ENCODE measurements at places on chromosomes 2 and 18. TPM values are rescaled to one million over a fixed set of nuclear protein-coding genes. Genes with fewer than 3 reads are reported as not detected.

GRCh38 chr18:51383116-51383515, 185.6 kb upstream of the MEX3C start:
- no peak for DNase-seq

GRCh38 chr2:160334028-160334741, 134.1 kb upstream of the ITGB6 start:
- DNase-seq: no peak

GRCh38 chr2:180306346-180306745, 299.2 kb upstream of the CWC22 start:
- no peak for DNase-seq

DNA sequence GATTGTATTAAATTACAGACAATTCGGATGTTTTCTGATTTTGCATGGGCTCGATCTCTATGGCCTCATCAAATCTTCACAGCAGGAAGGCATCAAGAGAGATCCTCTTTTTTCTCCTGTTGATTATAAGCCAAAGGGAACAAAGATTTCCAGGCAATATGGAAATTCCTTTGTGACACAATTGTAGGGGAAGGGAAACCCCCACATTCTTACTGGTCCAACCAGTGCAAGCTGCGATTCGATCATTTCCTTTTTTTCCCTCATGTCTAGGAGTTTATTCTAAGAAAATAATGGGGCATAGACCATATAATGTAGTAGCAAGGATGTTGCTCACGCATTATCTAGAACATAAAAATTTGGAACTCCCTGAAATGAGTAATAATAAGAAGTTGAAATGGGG, 87.7 kb downstream of the LYPD6 start:
- DNase-seq: no peak

DNA sequence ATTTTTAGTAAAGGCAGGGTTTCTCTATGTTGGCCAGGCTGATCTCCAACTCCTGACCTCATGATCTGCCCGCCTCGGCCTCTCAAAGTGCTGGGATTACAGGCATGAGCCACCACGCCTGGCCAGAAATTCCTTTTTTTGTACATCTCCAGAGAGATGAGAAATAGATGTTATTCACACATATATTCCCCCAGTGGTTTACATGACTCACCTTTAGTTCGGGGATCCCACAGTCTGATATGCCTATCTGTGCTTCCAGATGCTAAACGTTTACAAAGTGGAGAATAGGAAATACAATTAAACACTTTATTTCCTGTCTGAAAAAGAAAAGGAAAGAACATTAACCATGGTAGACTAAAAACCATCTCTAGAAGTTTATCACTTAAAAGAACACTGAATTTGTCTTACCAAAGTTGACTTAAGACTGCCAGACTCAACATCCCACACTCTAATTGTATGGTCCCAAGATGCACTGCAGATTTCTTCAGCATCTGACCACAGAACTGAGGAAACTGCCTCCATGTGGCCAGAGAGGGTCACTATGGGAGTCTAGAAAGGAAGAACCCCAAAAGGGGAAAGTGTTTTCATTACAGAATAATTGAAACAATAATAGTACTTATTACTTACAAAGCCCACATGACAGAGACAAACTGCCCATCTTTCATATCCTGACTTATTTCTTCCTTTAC, 12.6 kb upstream of the ICA1L start:
- no peak for DNase-seq

CHRND gene
- 1.3 TPM for total RNA-seq

DNA sequence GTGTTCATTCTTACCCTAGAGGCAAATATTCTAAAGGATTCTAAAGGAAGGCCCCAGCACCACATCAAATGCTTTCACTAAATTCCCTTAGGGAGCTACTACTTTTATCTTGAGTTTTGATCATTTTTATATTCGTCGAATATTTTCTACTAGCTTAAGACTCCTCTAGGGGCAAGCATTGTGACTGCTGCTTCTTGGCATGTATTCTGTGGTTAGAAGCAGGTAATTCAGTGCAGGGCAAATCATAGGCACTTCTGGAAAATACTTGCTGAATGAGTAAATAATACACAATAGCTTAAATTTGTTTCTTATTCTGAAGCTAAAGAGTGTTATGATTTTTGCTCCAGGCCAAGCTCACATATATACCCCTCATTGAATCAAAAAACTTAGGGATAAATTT, 136.4 kb downstream of the LRP2 start:
- DNase-seq: no peak

DNA sequence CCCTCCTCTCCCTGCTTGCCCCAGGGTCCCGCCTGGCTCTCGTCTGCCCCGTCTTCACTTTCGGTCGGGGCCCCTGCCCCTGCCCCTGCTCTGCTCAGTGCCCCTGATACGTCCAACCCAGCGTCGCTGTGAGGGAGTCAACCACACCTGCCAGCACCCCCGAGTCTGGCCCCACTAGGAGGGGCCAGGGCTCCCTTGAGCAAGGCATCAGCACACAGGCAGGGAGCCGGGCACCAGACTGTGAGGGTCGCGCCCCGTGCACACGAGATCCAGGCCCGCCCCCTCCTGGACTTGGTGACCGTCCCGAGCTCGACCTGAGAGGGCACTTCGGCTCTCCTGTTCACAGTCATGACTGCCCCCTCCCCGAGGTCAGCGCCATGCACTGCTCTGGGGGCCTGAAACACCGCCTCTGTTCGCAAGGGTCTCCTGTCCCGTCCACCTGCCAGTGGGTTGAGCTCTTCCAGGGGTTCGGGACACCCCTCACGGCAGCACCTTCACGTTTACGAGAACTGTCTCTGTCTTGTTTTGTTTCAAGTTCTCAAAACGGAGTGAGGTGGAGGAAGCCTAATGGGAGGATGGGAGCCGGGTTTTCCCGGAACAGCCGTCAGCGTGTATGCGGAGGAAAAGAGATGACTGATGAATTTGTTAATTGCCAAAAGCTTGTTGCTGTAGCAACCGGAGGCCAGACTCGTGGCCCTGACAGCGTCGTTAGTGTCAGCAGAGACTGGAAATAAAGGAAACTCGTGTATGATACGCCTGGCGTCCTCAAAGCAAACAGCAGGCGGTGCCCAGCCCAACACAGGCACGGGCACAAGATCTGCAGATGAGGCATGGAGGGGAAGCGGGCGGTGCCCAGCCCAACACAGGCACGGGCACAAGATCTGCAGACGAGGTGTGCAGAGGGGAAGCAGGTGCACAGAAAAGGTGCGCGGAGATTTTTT, 48.2 kb upstream of the KCNG2 start:
- DNase-seq: no peak

COL4A4 gene
- 0.90 TPM for total RNA-seq

DNA sequence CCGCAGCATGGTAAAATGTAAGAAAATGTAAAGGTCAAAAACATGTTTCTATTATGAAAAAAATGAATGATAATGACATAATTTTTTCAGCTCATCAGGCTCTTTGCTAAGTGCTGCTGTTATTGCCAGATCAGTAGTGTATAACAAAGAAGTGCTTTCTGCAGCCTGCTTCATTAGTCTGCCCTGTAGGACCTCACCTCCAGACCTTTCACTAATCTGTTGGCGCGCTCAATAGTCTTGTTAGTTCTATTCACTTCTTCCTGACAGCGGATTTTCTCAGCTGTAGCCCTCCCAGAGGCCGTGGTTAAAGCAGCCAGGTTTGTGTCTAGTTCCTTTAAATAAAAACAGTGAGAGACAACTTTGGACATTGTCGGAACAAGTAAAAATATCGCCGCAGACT, 97.7 kb downstream of the CDCA7 start:
- DNase-seq: no peak

GRCh38 chr2:190809139-190809764, 71.4 kb upstream of the GLS start:
- no peak for DNase-seq

GRCh38 chr2:15687720-15688119, 96.1 kb downstream of the DDX1 start:
- DNase-seq: no peak

GRCh38 chr18:34158881-34159690, 65.6 kb downstream of the NOL4 start:
- DNase-seq: peak; percentile 39

DNA sequence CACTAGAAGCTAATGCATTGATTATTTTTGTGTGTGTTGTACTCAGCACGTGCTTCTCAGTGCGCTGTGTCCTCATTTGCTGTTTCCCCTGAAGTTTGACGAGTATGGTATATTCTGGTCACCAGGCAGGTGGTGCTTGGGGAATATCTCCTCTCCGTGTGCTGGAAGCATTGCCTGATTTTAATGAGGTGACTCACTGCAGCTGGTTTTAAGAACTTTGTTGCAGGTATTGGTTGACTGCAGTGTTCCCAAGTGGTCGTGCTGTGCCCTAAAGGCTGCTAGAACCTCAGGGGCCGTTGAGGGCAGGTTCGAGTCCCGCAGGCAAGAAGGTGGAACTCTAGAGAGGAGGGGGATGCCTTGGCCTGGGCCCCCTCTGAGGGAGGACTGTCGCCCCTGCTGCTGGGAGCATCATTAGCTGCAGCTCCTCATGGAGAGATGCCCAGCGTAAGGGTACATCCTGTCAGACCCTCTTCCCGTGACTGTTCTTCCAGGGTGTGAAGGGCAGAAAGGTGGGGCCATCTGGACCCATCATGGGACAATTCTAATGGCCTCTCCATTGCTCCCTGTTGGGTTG, 82.6 kb downstream of the AGAP1 start:
- no peak for DNase-seq

- no peak for DNase-seq
Measured at GRCh38 chr18:3513481-3513880, 63.5 kb downstream of the TGIF1 start.

- no peak for DNase-seq
Measured at GRCh38 chr18:48850822-48851598, 99.8 kb downstream of the SMAD7 start.

DNA sequence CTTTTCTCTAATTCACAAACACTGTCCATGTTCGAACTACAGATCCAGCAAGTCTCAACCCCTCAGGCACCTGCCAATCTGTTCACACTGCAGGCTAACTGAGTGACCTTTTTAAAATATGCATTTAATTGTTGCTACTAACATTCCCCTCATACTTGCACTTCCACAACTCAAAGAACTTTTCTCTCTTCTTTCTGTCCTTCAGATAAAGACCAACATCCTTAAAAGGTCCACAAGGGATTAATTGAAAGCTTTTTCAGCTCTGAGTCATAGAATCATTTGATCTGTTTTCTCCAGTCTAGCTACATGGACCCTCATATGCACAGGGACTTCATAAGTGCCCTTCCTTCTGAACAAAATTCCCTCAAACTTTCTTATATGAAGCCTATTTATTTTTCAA, 1321.2 kb downstream of the DPP10 start:
- no peak for DNase-seq

- no peak for DNase-seq
Measured at GRCh38 chr2:84487298-84487996, 28.4 kb upstream of the SUCLG1 start.

GRCh38 chr2:240239325-240239724, 98.9 kb upstream of the OTOS start:
- DNase-seq: no peak

DNA sequence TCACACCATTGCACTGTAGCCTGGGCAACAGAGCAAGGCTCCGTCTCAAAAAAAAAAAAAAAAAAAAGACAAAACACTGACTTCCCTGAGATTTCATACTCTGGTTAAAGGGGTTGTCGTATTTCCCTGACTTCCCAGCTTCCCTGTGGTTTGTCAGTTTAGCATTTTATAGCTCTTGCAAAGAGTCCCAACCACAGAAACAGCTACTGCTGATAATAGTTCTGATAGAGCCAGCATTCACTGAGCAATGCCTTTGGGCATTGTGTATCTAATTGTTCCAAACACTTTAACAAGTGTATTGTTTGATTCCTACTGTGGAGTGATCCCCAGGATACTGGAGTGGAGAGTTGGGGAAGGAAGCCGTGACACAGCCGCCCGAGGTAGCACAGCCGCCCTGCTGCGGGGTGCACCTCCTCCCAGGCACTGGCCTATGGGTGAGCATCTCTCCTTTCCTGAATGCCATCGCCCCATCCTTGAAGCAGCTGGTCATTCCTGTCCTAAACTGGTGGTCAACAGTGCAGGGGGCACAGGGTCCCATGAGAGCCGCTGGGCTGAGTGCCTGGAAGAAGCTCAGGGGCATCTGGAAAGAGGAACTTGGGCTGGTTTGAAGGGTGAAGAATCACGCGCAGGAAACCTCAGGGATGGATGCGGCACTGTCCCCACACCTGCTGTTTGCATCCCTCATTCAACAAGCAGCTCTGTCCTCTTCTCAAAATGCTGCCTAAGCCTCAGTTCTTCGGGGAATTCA, 81.0 kb upstream of the TMEM18 start:
- DNase-seq: no peak

MAP2 gene
- 13.5 TPM for total RNA-seq

LOXHD1 gene
- total RNA-seq: 1.2 TPM

GRCh38 chr2:33946193-33946592, 347.1 kb upstream of the FAM98A start:
- DNase-seq: no peak

- no peak for DNase-seq
Measured at GRCh38 chr2:56234241-56234640, 50.5 kb downstream of the CCDC85A start.

GRCh38 chr2:212911011-212911410, 240.4 kb downstream of the IKZF2 start:
- DNase-seq: no peak

DNA sequence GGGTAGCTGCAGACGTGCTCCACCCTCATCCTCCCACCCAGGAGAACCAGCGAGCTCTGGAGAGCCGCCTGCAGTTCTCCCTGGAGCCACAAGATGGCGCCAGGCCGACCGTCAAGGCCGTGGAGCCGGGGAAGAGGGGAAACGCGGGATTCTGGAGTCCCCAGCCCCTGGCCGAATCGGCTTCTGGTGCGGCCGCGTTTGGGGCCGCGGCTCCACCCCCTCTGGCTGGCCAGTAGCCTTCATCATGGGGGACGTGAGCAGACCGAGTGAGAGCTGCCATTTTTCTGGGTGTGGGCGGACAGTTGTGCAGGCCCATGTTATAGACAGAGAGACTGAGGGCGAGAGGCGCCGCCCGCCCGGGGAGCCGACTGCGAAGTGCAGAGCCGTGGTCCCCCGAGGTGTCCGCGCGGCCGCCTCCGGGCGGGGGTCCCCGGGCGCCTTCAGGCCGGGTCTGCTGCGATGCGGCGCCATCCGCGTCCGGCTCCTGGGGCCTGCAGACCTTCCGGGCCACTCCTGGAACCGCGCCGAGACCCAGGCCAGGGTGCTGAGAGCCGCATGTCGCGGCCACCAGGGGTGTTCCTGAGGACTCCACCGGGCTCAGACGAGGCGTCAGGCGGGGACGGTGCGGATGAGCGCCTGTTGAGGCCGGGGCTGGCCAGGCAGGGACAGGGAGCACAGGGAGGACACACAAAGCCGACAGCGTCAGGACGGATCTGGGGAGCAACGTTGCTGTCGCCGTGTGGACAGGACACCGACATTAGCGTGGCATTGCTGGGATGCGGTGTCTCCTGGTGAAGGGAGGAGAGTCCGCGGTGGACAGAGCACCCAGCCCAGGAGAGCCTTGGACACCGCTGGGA, 418.2 kb upstream of the HS6ST1 start:
- DNase-seq: peak; percentile 65

- DNase-seq: no peak
Measured at GRCh38 chr2:74474899-74475298, 2.4 kb upstream of the MRPL53 start.

GRCh38 chr2:104290566-104290891, 563.4 kb upstream of the POU3F3 start:
- DNase-seq: no peak
